ENCODE measurements at places on chromosomes 13 and 19. TPM values are rescaled to one million over a fixed set of nuclear protein-coding genes. Genes with fewer than 3 reads are reported as not detected.

DNA sequence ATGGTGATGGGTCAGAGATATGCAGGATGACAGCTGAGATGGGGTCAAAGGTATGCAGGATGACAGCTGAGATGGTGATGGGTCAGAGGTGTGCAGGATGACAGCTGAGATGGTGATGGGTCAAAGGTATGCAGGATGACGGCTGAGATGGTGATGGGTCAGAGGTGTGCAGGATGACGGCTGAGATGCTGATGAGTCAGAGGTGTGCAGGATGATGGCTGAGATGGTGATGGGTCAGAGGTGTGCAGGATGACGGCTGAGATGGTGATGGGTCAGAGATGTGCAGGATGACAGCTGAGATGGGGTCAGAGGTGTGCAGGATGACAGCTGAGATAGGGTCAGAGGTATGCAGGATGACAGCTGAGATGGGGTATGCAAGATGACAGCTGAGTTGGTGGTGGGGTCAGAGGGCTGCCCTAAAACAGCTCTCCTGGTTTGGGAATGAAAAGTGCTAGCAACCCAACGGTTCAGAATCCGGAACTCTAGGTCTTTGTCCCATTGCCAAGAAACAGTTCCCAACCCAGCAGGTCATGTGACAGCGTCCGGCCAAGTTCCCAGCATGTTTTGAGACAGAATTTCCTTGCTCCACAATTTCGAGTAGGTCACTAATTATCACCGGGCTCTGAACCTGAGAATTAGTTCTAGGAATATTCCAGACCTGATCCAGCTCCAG, 3.2 kb downstream of the SELENOW start:
- peak; percentile 60 for DNase-seq

DNA sequence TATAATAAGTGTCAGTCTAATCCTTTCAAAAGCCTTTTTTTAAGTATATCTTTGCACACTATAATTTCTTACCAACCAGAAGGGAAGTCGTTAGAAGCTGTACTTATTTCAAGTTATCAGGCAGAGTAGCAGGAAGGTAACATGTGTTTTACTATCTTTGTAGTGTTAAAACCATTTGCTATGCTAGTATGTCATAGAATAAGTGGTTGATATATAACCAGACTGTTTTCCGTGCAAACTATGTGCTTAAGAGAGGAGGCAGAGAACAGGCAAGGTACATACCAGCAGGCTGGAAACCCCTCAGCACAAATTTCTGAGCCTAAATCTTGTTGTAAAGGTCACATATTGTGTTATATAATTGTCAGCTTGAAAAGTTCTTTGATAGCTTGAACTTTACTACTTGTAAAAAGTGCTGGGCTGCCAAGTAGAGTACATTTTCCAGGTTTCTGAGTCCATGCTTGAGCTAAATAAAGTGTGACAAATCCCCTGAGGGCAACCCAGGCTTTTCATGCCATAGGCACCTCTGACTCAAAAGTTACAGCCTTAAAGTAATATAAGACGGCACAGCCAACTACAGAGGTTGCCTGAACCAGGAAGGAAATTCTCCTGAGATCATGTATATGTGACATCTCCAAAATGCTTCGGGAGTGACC, 1297.4 kb downstream of the PCDH9 start:
- no peak for DNase-seq

DNA sequence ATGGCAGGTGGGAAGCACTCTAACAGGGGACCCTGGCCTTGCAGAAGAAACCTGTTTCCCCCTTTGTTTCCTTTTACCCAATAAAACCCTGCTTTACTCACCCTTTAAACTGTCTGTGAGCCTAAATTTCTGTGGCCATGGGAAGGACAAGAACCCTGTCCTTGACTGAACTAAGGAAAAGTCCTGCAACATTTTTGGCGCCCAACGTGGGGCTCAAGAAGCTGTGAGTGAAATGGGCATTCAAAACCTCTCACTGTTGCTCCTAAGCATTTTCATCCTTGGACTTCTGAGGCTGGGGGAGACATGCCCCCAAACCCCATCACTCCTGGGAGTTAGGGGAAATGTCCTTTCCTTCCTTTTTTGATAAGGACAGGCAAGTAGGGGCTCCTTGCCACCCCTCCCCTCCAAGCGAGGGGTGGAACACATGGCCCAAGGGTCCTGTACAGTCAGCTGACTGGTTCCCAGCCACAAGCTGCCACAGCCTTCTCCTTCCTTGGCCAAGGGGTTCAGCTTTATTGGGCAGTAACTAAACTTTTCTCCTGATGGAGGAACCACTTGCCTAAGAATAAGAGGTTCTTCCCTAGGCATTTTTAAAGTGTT, 381.6 kb downstream of the KLF5 start:
- no peak for DNase-seq

The OR7A5 gene
- not detected for total RNA-seq

GRCh38 chr13:49608651-49609331, 19.5 kb upstream of the ARL11 start:
- no peak for DNase-seq

DNA sequence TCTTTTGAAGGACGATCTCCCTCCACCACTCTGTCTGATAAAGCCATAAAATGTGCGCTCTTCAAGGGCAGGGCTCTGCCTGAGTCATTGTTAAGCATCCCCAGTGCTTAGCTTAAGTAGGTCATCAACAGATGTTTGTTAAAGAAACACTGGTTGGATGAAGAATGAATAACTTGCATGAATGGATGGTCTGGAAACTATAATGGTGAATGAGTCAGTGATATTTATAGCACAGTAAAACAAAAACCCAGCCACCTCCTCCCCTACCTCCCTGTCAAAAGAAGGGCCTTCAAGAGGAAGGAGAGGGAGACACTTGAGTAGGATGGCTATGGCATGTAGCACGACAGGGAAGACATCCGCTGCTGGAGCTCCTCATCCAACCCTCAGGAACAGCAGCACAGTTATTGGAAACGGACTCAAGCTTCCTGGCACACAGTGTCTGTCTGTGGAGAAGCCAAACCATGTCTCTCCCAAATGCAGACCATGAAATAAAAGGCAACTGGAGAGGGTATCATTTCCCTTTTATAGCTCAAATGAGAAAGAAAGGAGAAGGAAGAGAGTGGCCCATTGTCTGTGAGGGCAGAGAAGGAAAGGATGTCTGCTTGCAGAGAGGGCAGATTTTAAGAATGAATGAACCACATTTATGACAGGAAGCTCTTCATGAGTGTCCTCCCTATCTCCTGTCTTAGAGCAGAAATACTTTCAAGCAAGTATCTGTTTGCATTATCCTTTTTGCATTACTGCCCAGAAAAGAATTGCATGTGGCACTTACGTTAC, 183.5 kb upstream of the UBL3 start:
- no peak for DNase-seq

The SIGLEC6 gene
- total RNA-seq: 2.2 TPM

- DNase-seq: no peak
Measured at GRCh38 chr13:30720172-30720869, 15.0 kb upstream of the ALOX5AP start.

DNA sequence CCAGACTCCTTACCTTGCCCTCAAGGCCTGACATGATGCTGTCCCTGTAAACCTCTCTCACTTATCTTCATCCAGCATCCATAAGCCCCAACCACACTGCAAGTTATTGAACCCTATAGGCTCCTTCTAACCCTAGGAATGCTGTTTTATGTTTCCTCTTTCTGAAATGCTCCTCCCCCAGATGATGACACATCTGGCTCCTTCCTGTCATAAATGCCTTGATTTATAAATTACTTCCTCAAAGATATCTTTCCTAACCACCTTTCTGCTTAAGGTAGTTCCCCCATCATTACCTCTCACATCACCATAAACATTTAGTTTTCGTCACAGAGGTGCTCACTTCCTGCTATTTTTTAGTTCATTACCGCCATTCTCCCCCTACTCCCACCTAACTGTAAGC, 12.3 kb downstream of the RUBCNL start:
- no peak for DNase-seq
